Naive thymus-derived CD8-positive, alpha-beta T cell (primary cell): ENCODE measurements at places on chromosomes 11 and 22. TPM values are rescaled to one million over a fixed set of nuclear protein-coding genes. Genes with fewer than 3 reads are reported as not detected.

DNA sequence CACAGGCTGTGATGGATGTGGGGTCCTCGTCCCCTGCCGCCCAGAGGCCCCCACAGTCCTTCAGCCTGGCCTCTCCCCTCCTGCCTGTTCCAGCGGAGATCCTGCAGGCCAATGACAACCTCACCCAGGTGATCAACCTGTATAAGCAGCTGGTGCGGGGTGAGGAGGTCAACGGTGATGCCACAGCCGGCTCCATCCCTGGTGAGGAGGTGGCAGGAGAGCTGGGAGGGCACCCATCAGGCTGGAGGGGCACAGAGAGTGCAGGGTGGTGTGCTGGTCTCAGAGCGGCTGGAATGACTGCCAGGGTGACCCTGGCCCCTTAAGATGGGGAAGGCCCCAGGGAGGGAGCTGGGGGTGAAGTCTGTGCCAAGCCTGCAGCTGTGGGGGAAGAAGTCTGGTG is 14.6 kb upstream of the SH3BP1 start:
- DNase-seq = no peak

DNA sequence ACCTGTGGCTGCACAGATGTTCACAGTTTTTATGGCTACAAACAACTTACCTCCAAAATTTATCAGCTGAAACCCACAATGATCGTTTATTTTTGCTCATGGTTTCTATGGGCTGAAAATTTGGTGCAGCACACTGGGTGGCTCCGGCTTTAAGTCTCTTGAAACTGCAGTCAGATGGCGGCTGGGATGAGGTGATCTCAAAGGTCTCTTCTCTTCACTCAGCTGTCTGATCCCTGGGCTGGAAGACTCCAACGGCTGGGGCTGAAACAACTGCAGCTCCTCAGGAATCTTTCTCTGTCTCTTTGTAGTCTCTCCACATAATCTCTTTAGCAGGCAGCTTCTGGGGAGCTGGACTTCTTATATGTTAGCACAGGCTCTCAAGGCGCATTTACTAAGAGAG is 117.3 kb upstream of the FAT3 start:
- DNase-seq = no peak

DNA sequence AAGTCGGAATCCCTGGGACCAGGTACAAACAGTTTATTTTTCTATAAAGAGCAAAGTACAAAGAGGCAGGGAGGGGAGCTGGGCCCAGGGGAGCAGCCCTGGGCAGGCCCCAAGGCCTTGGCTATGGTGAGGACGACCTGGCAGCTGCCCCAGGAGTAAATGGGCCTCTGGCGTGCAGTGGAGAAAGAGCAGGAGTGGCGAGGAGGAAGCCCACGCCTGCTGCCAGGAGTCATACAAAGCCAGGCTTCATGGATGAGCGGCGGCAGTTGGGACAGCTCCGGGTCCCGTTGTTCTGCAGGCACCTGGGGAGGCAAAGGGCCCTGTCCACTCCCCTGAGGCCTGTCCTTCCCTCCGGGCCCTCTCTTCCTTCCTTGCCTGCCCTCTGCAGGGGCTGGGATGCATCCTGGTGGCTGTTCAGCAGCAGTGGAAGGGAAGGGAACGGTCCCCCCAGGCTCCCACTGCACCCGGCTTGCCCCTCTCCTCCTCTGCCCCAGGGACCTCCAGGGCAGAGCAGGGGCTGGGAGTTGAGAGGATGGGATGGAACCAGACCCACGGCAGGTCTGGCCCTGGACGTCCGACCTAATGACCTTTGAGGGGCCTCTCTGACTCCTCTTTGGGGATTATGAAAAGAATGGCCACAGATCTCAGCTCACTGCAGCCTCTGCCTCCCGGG is 11.1 kb downstream of the RAPSN start:
- DNase-seq = no peak

- DNase-seq = no peak
Measured at GRCh38 chr11:31824879-31825837, 14.0 kb upstream of the PAX6 start.

GRCh38 chr11:64881476-64881875 is 3.1 kb upstream of the EHD1 start:
- no peak for DNase-seq

The ZNF214 gene
- polyA plus RNA-seq = not detected

The SERPING1 gene
- polyA plus RNA-seq = not detected

The DEUP1 gene
- not detected for polyA plus RNA-seq

The FGF3 gene
- polyA plus RNA-seq = not detected

The LRRC4C gene
- not detected for polyA plus RNA-seq

The LMO2 gene
- polyA plus RNA-seq = not detected

The LAYN gene
- polyA plus RNA-seq = 1.6 TPM
